ENCODE measurements at places on chromosomes 2 and 18.

GRCh38 chr2:166375736-166376487 lies at the start of gene SCN9A:
TSS of gene SCN9A (minus strand) at chr2:166375944. CDS start at chr2:166311756, 64,188 bp downstream.
- peak; percentile 68 for DNase-seq

GRCh38 chr18:23890589-23890988 lies 124.0 kb upstream of the TTC39C start:
- DNase-seq: no peak

GRCh38 chr2:166628478-166629136 lies 134.6 kb upstream of the SCN7A start:
- no peak for DNase-seq

DNA sequence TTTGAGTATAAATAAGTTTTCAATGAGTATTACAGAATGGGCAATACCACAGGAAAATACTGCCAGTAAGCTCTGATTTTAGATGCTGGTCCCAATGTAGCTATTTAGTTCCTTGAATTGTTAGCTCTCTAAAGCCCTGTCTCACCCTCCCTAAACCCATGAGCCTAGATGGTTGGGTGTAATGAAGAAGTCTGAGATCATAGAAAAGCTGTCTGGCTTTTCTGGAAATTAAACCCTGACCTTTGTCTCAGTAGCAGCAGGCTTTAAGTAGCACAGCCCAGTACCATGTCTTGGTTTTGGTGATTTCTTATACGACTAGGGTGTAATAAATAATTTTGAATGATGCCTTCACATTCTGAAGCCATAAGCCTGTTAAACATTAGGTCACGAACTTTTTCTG lies 55.3 kb downstream of the TMEM200C start:
- no peak for DNase-seq

DNA sequence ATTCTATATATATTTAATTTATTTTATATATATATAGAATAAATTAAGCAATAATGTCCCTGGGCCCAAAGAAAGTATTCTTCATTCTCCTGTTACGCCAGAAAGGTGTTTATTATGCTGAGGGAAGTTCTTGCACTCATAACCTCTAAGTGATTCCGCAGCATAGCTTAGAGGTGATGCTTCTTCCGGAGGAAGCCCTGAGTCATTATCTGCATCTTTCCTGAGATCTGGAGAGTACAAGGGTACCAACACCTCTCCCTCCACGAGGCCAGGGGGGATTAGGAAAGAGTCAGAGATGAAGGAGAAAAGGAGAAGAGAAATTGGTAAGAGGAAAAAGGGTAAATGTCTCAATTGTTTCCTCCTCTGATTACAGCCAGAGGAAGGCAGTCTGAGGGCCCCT lies 43.1 kb upstream of the RTN4 start:
- no peak for DNase-seq

- no peak for DNase-seq
Measured at GRCh38 chr2:121479882-121480522, 50.7 kb upstream of the RNU4ATAC start.

GRCh38 chr2:69149631-69150215 lies 136.7 kb downstream of the ANTXR1 start:
- no peak for DNase-seq

DNA sequence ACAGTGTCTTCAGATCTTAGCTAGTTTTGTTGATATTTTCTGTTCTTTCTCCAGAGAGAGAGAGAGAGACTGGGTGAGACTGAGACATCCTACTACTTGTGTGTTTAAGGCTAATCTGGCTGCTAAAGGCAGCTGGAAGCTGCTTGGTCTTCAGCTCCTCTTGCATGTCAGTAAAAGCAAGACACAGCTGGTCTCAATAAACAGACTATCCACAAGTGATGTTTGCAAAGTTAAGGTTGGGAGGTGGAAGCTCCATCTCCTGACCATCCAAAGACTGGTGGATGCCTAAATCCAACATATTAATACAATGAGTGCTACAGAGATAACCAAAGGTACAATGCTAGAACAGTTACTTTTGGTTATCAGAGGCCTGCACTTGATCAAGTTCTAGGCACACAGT lies 17.8 kb downstream of the ERFE start:
- no peak for DNase-seq

DNA sequence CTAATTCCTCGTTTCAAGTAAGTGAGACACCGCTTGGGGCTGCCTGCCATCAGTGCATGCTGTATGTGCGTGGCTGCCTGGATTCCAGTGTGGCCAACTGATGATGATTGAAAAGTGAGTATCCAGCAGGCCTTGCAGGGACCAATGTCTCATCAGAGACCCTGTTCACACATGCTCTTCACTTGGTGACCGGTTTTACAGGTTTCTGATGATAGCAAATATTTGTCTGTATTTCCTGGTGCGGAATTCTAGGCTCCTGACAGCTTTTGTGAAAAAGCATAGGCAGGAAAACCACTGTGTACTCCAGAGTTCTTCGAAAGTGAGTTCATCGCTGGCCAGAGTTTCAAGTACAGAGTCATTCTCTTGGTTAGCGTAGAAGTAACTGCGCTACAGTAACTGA lies 13.8 kb upstream of the YWHAQ start:
- no peak for DNase-seq

- DNase-seq: no peak
Measured at GRCh38 chr18:57837917-57838548, 34.9 kb upstream of the ATP8B1 start.

GRCh38 chr18:48135436-48135966 lies 205.0 kb upstream of the SMAD2 start:
- DNase-seq: no peak

DNA sequence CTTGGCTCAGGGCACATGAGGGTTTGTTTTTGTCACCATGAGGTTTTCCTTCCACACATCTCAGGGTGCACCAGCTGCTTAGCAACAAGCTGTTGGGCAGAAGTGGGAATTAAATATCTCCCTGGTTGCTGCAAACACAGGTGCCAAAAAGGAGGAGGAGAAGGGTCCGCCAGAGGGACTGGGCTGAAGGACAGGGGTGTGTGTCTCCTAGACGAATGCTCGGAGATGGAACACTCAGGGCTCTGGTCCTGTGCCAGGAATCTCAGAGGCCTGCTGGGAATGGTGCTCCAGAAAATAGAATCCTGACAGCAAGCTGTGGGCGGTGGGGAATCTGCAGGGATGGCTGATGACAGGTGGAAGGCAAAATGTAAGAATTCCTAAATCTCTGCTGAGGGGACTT lies 94.5 kb downstream of the VSNL1 start:
- no peak for DNase-seq

DNA sequence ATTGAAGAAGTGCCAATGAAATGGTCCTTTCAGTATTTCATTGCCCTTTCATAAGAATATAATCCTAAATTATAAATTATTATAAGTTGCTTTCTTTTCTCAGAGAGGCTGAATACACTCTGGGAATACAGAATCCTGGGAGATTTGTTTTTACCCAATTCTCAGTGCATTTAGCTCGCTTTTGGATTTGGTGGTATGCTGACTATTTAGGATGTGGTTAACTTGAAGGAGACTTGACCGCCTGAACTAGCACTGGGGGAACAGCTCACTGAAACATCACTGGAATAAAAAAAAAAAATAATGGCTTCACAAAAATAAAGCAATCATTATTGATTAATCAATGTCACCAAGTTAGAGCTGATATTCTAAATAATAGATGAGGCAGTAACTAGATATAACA lies 10.2 kb downstream of the TNFAIP6 start:
- no peak for DNase-seq

DNA sequence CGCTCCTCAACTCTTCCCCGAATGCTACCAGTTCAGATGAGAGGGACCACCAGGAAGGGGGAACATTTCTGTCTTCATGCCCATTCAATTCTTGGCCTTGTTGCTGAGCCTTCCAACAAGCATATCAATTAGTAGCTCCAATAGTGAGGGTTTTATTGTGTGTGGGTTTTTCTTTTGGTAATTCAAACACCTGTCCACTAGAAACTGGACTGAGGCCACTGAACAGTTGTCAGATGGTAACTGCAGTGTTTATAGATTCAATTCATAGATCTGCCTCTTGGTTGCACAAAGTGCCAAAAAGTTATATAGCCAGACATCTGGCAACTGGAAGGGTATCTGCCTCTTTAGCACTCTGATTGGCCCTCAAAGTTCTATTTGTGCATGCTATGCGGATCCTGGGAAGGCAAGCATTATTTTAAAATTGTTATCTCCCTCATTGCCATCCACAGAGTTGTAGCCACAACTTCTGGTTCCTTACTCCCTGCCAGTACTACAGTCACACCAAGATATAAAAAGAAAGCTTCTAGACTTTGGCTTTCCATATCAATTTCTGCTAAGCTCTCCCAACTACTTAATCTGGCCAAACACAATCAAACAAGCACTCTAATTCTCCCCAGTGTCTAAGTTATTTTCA lies 83.3 kb upstream of the ZNF521 start:
- no peak for DNase-seq

GRCh38 chr2:167581961-167582574 lies 665.3 kb downstream of the STK39 start:
- DNase-seq: no peak

DNA sequence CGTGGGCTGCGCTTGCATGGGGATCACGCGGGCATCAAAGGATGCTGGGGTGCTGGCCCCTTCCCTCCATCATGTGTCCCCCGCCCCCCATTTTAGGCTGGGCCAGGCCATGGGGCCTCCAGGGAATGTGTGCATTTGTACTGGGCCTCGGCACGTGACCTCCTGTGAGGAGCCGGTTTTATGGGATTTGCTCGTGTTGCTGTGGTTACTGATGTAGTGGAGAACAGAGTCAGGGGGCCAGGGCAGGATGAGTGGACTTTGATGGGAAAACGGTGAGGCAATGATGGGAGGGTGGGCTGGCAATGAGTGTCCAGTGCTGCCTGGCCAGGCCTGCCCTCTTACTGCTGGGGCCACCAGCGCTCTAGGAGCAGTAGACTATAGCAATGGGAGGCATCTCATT lies 257.7 kb downstream of the LOXHD1 start:
- DNase-seq: no peak

DNA sequence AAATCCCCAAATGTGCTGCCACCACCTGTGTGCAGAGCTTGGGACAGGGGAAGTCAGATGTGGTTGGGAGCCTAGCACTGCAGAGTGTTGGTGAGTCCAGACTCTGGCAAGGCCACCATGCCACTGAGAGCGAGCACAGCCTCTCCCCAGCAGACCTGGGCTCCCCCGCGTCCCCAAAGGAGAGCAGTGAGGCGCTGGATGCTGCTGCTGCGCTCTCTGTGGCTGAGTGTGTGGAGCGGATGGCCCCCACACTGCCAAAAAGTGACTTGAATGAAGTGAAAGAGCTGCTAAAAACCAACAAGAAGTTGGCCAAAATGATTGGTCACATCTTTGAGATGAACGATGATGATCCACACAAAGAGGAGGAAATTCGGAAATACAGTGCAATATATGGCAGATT lies 10.7 kb downstream of the NAB1 start:
- no peak for DNase-seq

GRCh38 chr2:219739066-219739465 lies 111.6 kb downstream of the SLC4A3 start:
- DNase-seq: no peak

- no peak for DNase-seq
Measured at GRCh38 chr2:167954495-167954894, 292.9 kb downstream of the STK39 start.

- no peak for DNase-seq
Measured at GRCh38 chr2:18588049-18588448, 1.3 kb downstream of the NT5C1B start.

DNA sequence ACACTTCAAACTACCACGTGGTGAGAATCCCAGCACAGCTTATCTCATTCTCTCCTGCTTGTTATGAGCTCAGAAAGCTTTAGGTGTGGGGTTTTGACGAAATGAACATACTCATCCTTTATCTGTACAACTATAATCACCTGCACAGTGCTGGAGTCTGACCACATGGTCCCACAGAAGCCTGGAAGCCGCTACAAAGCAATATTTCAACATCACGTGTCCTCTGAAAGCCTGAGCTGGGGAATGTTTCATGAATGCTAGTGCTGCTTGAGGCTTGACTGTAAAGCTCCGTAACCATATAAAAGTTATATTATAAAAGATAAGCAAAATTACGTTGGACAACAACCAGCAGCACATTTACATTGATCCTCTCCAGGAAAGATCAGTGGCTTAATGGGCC lies 43.9 kb downstream of the PIEZO2 start:
- no peak for DNase-seq

- DNase-seq: no peak
Measured at GRCh38 chr2:133346654-133347053, 221.6 kb downstream of the NCKAP5 start.

DNA sequence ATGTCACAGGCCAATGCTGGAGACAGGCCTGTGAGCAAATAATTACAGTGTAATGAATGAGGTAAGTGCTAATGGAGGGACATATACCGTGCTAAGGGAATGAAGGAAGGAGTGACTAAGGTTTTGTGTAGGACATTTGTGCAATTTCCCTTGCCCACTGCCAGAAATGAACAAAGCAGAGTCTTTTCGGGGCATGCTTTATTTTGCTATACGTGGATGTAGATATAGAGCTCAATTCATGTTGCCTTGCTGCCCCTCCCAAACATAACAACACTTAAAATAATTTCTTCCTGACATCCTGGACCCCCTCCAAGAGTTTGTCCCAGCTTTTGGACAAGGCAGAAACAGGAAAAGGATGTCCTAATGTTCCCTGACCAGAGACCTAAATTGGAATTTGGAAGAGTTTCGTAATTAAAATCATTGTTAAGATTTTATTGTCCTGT lies 23.7 kb upstream of the CD28 start:
- DNase-seq: no peak

GRCh38 chr2:216903470-216903869 lies 43.6 kb upstream of the TNP1 start:
- no peak for DNase-seq

- no peak for DNase-seq
Measured at GRCh38 chr2:20223407-20224163, 1.3 kb downstream of the SDC1 start.

DNA sequence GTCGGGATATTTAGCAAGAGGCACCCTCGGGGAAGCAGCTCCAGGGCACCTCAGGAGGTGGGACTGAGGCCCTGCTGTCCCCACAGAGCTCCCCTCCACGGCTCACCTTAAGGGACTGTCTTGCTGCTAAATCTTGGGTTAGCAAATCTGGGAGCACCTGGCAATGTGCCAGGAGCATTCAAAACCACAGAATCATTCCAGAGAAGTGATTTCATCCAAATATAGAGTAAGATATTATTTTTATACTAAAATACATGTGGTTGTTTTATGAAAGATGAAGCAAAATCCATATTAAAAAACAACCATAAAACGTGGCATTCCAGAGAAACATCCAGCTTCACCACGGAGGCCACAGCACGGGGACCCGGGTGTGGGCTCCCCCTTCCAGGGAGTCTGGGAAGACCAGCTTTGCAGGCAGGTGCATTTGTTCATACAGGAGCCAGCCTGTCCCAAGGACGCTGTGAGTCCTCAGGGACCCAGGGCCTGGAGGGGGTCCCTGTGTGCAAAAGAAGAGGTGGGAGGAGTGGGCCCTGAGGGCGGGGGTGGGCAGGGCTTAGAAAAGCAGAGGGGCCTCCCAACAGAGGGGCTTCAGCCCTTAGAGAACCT lies 16.3 kb downstream of the HS1BP3 start:
- DNase-seq: no peak

- DNase-seq: no peak
Measured at GRCh38 chr2:110843959-110844510, 111.7 kb downstream of the ACOXL start.
